ENCODE measurements at places on chromosomes 1 and 21.

- DNase-seq: no peak
Observed at GRCh38 chr1:38052750-38053415, 6.3 kb upstream of the POU3F1 start.

DNA sequence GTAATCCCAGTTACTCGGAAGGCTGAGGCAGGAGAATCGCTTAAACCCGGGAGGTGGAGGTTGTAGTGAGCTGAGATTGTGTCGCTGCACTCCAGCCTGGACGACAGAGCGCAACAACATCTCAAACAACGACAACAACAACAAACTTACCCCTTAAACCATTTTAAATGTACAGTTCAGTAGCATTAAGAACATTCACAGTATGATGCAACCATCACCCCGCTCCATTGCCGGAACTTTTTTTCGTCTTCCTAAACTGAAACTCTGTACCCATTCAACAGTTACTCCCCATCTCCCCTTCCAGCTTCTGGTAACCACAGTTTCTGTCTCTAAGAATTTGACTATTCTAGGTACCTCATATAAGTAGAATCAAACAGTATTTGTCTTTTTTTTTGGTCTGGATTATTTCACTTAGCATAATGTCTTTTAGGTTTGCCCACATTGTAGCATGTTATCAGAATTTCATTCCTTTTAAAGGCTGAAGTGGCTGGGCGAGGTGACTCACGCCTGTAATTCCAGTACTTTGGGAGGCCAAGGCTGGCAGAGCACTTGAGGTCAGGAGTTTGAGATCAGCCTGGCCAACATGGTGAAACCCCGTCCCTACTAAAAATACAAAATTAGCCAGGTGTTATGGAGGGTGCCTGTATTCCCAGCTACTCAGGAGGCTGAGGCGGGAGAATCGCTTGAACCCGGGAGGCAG is 19.6 kb downstream of the CA6 start:
- DNase-seq: no peak

DNA sequence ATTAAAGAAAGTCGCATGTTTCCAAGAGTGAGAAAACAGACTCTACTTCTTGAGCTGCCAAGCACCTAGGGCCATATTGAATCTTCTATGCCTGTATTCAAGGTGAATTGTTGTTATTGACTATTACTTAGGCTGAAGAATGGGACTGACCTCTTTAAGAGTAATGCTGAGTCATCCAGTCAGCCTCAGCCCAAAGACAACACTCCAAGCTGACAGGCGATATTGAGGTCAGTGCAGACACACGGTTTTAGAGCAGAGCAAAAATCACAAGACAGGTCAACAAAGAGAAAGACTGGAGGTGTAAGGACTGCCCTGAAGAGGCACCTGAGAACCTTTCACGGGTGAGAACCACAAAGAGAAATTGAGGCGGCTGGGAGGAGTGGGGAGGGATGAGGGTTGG is 146.9 kb downstream of the MIS18A start:
- no peak for DNase-seq

GRCh38 chr21:38257667-38258066 is 876 bp downstream of the KCNJ15 start:
- DNase-seq: peak; percentile 53

- peak; percentile 55 for DNase-seq
Observed at GRCh38 chr1:166479052-166479631, 312.3 kb upstream of the FAM78B start.
